ENCODE measurements at places on chromosomes 1 and 21. TPM values are rescaled to one million over a fixed set of nuclear protein-coding genes. Genes with fewer than 3 reads are reported as not detected.

Gene A3GALT2
- 0.47 TPM for total RNA-seq

GRCh38 chr1:112791723-112792104 lies 76.6 kb upstream of the PPM1J start:
- H3K27ac ChIP-seq: no peak overlapping the region
- no peaks in the 10 kb centered on the region for H3K36me3 ChIP-seq
- DNase-seq: no peak
- H3K27me3 ChIP-seq: no peaks in the 10 kb centered on the region

Gene PRDX1
- 180 TPM for total RNA-seq

DNA sequence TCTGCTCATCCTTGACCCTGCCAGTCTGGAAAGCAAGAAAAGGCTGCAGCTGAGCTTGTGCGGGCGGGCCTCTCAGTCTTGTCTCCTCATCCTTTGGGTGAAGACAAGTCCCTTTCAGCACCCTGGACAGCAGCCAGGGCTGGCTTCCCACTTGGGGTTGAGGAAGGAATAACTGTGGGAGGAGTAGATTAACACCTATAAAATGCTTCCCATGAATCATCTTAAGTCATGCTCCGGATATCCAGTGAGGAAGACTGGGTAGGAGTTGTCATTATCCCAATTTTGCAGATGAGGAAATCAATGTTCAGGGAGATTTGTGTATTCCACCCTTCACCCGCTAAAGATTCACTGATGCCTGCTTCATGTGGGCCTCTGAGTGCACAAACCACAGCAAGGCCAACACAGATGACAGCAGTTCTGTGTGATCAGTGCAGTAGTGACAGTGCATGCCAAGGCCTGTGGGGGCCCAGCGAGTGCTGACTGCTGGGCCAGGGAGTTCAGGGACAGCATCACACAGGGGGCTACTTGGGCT lies 20.1 kb upstream of the COL16A1 start:
- H3K27me3 ChIP-seq: no peaks in the 10 kb centered on the region
- H3K4me3 ChIP-seq: no peak overlapping the region
- H3K36me3 ChIP-seq: no peaks in the 10 kb centered on the region
- no peak for DNase-seq

DNA sequence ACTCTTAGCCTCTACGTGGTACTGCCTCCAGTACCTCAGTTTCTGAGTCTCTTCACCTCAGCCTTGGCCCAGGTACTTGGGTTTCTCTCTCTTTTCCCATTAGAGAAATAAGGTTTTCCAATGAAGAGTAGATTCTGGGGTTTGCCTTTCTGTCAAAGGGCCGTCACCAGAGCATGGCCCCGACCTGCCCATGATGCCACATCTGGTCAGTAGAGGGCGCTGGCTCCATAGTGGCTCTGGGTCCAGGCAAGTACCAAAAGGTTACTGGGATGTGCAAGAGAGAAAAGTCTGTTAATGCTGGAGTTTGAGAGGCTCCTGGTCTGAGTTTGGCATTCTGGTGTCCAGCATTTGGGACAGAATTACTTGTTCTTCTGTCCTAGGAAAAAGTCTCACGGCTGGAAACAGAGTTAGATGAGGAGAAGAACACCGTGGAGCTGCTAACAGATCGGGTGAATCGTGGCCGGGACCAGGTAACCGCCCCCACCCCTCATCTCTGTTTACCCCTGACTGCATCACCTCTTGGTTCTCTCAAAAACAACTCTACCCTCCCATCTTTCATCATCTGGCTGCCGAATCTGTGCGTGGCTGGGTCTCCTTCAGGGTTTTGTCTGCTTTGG lies 5.3 kb upstream of the TUFT1 start:
- DNase-seq: peak; percentile 93
- H3K4me1 ChIP-seq: no peaks in the 10 kb centered on the region
- H3K36me3 ChIP-seq: no peaks in the 10 kb centered on the region
- H3K27me3 ChIP-seq: no peaks in the 10 kb centered on the region
- no peak overlapping the region for H3K27ac ChIP-seq

Gene CD34
- total RNA-seq: 17.2 TPM

DNA sequence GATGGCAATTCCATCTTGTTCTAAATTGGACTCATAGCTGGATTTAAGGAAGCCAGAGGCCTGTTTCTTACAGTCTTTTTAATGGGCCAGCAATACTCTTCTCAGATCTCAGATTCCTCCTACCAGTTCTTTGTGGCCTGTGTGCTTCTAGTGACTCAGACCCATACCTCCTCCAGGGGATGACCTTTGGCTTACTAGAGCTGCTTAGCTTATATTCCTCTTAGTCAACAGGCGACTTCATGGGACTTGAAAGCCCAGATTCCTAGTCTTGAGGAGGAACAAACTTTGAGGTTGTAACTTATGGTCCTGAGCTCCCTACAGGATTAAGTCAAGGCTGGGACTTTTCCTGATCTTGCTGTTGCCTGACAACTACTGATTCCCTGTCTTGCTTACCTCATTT lies 12.4 kb upstream of the PAPPA2 start:
- H3K27me3 ChIP-seq: no peaks in the 10 kb centered on the region
- no peak for DNase-seq
- H3K4me3 ChIP-seq: no peak overlapping the region
- H3K36me3 ChIP-seq: no peaks in the 10 kb centered on the region
